ENCODE measurements at places on chromosomes 7 and 10. TPM values are rescaled to one million over a fixed set of nuclear protein-coding genes. Genes with fewer than 3 reads are reported as not detected.

Gene PRDX3
- total RNA-seq, result 145 TPM

Gene MDFIC
- total RNA-seq, result 44.8 TPM

Gene HOXA13
- 0.37 TPM for total RNA-seq

Gene SORCS1
- total RNA-seq, result not detected

Gene SPDYE6
- not detected for total RNA-seq

Gene LRRD1
- 0.20 TPM for total RNA-seq

Gene CYP2E1
- under 0.01 TPM for total RNA-seq

Gene ZNF212
- total RNA-seq, result 4.5 TPM
